ENCODE measurements at places on chromosomes 13 and 19.

DNA sequence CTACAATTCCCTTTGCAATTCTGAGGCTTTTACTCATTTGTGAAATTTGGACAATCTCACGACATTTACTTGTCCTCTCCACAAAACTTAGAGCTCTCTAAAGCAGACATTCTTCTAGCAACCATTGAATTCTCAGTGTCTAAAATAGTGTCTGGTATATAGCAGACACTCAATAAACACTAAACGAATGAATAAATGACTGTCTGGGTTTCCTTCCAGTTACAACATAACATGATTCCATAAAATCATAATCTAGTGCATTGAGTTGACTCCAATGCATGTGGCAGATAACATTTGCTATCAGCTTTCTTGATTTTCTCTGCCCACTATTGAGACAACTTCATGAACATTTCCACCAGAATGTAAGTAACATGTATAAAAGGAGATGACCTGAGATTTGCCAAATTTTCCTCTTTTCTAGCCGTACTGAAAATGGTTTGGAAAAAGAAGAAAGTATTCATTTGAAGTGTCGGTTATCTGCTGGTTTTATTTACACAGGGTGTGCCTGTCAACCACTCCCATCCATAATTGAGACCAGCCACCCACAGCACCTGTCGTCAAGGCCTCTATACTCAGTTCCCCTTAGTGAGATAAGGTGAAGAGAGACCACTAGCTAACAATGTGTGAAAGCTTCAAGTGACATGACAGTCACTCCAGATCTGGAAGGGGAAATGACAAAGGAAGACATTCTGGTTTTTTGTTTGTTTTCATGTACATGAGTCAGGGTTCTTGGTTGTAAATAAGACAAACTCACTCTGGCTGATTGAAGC lies 4.8 kb upstream of the SERP2 start:
- no peak for DNase-seq

- no peak for DNase-seq
Observed at GRCh38 chr13:32016631-32017030, 14.9 kb upstream of the FRY start.

DNA sequence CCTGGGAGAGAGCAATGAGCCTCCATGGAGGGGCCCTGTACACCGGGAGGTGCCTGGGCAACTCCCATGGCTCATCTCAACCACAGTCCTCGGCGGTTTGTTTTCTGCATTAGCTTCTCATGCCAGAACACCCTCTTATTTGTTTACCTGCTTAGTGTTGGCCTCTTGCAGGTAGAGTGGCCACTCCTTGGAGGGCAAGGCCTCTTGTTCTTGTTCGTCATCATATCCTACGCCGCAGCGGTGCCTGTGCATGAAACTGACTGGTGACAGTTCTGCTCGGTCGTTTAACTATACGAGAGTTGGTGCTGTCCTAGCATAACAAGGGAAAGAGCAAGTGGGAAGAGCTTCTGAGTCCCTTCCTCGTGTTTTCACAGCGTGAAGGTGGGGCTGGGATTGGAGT lies 40.5 kb upstream of the RNF113B start:
- DNase-seq, result no peak

DNA sequence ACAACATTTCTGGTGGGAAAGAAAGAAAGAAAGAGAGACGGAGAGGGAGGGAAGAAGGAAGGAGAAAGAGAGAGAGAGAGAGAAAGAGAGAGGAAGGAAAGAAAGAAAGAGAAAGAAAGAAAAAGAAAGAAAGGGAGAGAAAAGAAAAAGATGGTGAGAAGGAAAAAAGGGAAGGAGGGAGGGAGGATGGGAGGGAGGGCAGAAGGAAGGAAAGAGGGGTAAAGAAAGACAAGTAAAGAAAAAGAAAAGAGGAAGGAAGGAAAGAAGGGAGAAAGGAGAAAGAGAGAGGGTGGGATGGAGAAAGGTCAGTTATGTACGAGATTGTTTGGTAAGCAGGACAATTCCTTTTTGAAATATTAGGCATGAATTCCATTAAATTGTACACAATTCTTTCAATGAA lies 145.3 kb downstream of the SPRY2 start:
- DNase-seq, result no peak

DNA sequence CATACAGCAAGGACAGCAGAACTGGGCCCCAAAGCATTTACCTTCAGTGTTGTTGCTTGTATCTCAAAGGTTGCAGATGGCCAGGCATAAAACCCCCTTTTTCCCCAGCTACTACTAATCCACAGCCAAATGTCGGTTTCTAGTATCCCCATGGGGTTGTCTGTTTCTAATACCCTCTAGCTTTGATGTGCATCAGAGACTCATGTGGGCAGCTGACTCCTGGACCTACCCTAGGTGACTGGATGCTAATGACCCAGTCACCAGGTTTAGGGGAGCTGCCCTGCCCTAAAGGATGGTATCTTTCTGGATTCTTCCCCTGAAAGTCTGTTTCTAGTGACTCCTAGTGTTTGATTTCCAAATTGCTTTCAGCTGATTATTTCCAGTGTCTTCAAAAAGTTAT lies 23.9 kb downstream of the TJP3 start:
- DNase-seq, result no peak

DNA sequence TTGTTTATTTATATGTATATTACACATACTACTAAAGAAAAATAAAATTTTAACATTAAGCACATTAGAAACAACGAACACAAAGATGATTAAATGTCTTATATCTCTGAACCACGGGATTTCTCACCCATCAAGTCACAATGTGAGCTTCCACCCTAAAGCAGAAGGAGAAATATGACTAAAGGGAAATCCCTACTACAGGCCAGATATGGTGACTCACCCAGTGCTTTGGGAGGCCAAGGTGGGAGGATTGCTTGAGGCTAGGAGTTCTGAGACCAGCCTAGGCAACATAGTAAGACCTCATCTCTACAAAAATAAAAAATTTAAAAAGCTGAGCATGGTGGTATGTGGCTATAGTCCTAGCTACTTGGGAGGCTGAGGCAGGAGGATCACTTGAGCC lies 24.6 kb downstream of the DCT start:
- no peak for DNase-seq

GRCh38 chr19:13118424-13119193 lies 545 bp downstream of the NACC1 start:
- peak; percentile 52 for DNase-seq

- DNase-seq, result no peak
Observed at GRCh38 chr13:113804703-113805430, 45.8 kb downstream of the TMEM255B start.

DNA sequence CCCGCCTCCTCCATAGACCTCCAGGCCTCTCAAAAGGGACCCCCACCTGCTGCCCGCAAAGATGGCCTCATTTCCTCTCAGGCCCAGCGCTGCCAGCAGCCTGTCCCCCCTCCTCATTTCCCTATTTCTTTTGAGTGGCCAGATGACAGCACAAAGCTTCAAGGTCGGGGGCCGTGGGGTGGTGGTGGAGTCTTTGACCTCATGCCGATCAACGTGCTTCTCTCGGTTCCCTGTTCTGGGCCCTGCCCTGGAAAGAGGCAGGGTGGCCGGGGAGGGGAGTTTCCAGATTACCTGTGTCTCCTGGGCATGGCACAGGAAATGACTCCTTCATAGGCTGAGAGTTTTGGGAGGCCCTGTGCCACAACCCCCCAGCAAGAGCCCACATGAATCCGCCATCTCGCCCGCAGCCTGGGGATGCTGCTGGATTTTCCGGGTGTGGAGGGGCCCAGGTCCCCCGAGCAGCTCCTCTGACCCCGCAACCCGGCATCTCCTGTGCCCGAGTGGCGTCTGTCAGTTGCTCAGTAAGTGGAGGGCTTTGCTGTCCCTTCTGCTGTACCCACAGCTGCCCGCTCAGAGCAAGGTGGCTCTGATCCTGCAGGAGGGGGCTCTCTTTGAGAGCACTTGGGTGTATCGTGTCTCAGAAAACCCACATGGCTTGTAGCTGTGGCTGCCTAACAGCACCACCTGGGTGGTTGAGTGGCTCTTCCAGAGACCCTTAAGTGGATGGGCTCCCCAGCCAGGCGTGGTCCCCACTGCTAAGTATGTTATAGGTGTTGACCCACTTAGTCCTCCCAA lies 139.4 kb downstream of the SIPA1L3 start:
- peak; percentile 9 for DNase-seq

- DNase-seq, result no peak
Observed at GRCh38 chr13:19048381-19048780, 133.2 kb downstream of the TUBA3C start.

- no peak for DNase-seq
Observed at GRCh38 chr19:40783711-40784110, 5.7 kb downstream of the RAB4B start.

- no peak for DNase-seq
Observed at GRCh38 chr13:63433546-63434150, 2018.0 kb upstream of the PCDH20 start.

- DNase-seq, result no peak
Observed at GRCh38 chr13:71399631-71400215, 467.3 kb downstream of the DACH1 start.

DNA sequence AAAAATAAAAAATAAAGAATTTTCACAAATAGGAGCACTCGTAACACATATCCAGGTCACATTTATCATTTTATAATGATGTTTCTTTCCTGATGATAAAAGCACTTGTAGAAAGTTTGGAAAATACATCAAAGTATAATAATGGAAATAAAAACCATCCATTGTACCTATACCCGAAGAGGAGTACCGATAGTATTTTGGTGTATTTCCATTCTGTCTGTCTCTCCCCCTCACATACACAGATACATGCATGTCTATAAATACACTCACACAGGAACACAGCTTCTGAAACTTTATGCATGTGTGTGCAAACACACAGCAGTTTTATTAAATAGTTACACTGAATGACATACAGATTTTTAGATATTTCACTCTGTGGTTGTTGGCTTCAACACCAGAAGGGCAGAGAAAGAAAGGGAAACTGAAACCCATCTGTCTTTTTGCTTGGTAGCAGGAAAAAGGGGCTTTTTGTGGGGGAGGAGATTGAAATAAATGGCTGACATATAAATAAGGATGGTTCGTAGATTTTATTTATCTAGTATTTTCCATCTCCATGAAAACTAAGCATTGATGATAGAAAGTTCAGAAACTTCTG lies 114.8 kb downstream of the LRCH1 start:
- no peak for DNase-seq

GRCh38 chr13:59340581-59340980 lies 823.1 kb downstream of the DIAPH3 start:
- no peak for DNase-seq

- DNase-seq, result no peak
Observed at GRCh38 chr13:98542568-98543377, 34.1 kb downstream of the STK24 start.

- no peak for DNase-seq
Observed at GRCh38 chr13:28022848-28023518, 34.5 kb upstream of the URAD start.

Measured in stimulated activated CD4-positive, alpha-beta T cell treated with anti-CD3 and anti-CD28 coated beads, Interleukin-4, amount 100 ng/mL, for 1 hour (primary cell).